HFF-Myc (cell line): ENCODE measurements at places on chromosomes 3 and 15.

DNA sequence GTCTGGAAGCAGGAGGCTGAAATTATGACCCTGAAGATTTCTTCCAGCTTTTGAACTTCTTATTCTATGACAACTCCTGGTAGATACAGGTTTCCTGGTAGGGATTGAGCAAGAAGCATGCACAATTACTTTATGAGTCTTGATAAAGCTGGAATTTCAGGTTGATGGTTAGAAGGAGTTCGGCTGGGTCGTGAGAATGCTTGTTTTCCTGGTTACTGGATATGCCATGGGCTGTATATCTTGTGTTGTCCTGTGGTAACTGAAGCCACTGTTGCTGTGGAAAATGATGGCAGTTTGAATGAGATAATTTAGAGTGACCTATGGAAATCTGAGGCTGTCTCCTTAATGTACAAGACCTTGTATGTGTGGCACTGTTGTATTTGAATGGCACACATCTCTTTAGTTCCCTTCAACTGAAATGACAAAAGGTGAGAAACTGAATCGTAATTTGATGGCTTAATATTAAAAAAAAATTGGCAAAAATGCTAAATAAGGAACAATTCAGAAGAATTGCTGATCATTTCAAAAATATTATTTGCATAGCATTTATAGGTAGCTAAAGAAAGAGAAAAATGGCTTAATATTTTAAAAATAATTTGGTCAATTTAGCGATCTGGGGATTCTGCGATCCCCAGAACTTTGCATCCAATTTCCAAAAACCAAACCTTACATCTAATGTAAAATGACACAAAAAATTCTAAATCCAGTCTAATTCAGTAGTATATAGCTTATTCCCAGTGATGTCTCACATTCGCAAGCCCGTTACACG lies 1.1 kb upstream of the UBE2E1 start:
- no peak for DNase-seq

- DNase-seq: no peak
These were observed 97.6 kb downstream of the FRMD4B start for GRCh38 chr3:69288161-69288895.

DNA sequence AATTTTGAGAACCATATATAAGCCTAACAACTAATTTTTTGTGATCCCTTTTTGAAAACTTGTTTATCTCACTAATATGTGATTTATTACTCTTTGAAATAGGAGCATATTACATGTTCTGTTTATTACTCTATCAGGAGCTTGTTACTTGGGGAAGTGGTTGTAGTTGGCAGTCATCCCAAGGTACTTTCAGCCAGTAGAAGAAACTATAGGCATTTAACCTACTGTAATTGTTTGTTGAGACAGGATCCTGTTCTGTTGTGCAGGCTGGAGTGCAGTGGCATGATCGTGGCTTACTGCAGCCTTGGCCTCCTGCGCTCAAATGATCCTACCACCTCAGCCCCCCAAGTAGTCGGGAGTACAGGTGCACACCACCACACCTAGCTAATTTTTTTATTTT lies 195.6 kb downstream of the TCF12 start:
- DNase-seq: no peak

DNA sequence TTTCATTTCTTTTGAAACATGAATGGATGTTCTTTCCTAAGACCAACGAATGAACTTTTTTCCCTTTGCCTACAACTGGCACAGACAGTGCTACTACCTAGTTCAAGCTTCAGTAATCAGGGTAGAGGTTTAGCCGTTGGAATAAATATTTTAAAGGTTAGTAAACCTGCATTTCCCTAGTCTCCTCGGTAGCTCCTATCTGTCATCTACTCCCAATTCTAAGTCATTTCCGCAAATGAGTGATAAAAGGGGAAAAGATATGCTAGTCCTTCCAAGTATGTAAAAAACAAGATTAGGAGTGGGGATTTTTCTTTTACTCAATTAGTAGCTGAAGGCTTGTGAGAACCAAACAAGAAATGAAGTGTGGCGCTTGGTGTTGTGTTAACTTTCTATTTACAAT lies 15.2 kb downstream of the SLTM start:
- DNase-seq: no peak

DNA sequence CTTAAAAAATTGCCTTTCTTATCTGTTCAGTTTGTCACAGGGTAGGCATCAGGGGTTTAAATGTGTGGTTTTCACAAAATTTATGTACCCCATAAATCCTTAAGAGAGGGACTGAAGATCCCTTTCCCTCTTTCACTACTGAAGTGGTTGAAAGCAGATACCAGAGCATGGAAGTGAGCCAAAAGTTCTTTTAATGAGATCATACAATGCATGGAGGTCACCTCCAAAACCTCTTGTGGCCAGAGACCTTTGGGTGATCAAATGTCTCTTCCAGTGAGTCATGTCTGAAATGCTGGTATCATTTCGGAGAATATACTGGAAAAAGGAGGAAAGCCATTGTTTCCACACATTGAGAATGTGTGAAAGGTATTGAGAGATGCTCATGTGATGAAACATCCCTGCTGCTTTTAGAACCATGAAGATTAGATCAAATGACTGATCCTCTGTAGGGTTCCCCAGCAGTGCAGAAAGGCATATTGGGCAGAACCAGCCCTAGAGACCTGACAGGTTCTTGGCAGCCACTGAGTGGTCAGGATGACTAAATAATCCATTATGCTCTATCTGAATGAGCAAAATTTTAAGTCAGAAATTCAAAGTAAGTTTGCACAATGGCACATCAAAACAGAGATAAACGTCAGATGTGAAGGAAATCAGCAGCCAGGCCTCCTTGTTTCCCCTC lies 165.8 kb upstream of the SLC2A2 start:
- peak; percentile 80 for DNase-seq

- DNase-seq: no peak
These were observed 7.5 kb upstream of the CHST14 start for GRCh38 chr15:40463279-40463678.

DNA sequence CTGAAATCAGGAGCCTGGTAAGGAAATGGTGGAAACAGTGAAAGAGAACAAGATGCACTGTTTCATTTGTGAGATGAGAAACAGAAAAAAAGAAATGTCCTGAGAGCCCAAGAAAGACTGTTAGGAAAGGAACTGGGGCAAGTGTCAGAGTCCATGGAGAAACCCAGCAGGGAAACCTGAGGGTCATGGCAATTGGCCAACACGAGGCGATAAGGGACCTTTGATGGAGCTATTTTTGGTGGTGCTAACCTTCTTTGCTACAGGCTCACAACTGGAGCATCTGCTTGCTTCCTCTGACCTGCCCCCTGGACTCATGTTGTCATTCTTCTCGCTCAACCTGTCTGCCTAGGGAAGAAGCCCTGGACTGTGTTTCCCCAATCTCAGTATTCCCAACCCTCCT lies 4.2 kb upstream of the TMEM41A start:
- no peak for DNase-seq

DNA sequence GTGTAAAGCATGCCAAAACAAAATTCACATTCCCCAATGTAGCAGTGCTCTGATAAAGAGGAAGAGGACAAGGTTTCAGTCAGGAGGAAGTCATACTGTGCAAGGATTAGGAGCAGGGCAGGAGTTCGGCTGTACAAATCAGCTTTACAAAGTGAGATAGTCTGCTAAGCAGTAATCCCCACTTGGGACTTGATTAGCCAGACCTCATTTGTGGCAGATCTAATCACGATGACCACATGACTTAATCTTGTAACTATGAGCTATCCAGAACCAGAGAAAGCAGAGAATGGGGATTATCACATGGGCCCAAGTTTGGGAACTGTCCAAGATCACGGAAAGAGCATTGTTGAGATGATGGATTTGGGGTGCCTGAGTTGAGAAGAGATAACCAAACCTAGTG lies 7.8 kb downstream of the DCBLD2 start:
- no peak for DNase-seq

- no peak for DNase-seq
These were observed 56.3 kb downstream of the OSBPL10 start for GRCh38 chr3:31924610-31925270.

GRCh38 chr15:60371175-60372051 lies 26.4 kb downstream of the ANXA2 start:
- peak; percentile 99 for DNase-seq

DNA sequence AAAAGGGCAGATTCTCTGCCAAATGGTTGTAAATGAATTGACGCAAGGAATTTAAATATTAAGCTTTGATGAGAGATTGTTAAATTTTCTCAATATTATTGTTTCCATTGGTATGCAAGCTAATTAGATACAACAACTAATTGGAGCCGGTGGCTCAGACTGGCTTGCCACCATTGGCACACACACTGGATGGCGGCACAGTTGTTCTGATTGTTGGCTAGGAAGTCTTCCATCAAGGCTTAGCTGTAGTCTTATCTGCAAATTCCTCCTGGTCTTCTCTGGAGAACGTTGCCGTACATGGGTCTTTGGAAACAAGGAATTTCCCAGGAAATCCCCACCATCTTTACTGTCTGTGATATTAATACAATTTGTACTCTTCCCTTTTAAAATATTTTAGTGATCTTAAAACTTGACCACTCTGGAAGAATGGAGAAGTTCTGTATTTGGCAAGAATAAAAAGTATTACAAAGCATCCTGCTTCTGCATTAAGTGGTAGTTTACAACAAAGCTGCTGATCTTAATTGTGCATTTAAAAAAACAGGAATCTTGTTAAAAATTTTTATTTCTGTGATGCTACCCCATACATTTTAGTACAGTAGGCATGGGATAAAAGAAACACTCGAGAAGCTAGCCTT lies 126.5 kb downstream of the UBE2E2 start:
- DNase-seq: no peak

DNA sequence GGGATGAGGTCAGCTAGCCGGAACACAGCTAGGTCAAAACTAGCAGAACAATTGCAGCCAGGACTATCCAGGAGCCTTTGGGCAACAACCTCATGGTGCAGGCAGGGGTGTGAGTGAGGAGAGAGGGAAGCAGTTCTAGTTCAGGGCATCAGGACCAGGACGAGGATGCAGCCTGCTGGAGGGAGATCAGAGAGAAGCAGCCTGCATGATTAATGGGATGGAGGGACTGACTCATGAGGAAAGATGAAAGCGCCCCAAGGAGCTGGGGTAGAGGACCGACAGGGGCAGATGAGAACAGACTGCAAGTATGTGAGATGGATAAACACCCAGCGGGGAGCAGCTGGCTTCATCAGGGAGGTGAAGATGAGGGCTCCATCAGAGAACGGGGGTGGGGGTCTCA lies 37.9 kb upstream of the LRTM1 start:
- DNase-seq: no peak

DNA sequence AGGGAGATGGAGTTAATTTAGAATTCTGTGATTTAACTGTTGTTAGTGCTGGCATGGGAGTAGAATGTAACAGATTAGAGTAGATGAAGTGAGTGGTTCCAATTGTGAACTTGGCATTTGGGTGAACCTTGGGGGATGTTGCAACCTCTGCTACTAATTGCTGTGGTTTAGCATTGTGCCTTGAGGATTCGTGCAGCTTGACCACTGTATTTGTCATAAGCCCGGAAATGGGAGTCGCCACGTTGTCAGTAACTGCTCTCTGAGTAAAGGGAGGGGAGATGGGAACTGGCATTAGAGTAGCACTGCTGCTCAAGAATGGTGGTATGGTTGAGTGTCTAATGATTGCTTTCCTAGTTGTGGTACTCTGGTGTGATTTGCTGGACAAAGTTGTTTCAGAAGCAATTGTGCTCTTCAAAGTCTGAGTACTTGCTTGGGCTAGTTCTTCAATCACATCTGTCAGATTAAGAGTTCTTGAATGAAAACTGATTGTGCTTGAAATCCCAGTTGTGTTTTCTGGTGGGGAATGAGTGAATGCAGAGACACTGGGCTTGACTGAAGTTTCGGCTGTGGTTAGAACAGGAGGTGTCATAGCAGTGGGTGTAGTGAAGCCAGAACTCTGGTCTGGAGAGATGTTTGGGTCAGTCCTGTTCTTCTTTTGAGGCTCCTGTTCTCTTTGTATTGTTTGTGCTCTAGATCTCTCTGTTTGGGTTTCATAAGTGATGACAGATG lies 15.4 kb downstream of the IGSF10 start:
- DNase-seq: peak; percentile 70

DNA sequence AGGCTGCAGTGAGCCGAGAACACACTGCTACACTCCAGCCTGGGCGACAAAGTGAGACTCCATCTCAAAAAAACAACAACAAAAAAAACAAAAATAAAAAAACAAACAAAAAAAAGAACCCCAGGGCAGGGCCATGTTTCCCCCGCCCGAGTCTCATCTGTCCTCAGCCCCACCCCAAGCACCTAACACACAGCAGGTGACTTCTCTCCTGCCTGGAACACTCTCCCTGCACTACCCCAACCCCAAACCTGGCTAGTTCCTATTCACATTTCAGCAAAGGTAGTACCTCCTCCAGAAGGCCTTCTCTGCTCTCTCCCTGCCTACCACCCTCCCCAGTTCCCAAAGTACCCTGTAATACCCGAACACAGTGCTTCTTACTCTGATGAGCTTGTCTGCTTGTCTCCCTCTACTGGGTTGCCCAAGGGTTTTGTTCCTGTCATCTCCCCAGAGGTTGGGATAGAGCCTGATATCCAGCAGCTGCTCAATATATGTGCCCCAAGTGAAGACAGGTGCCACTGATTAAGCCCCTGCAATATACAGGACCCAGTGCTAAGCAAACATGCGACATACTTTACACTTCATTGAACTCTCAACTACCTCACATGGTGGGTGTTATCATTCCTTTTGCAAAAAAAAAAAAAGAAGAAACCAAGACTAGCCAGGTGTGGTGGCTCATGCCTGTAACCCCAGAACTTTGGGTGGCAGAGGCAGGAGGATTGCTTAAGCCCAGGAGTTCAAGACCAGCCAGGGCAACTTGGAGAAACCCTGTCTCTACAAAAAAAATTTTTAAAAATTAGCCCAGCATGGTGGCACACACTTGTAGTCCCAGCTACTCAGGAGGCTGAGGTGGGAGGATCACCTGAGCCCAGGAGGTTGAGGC lies 103.6 kb downstream of the DAPK2 start:
- DNase-seq: no peak

DNA sequence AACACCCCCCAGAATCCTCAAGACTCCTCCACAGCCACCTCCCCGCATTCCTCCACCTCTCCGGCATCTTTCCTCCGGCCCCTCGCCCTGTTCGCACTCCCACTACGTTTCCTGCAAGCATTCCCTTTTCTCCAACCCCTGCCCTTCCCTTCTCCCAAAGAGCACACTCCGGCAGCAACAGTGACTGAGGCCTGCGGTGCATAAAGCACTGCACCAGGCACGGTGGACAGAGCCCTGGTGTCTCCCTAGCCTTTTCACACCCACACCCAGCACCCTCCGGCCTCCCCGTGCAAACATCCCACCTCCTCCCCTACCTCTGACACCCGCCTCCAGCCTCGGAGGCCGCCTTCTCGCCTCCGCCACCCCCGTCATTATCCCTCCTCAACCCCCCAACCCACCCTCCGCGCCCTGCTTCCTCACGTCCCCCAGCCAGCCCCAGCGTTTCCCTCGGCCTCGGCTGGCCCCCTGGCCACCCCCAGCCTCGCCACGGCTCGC lies 577 bp downstream of the ZNF148 start:
- no peak for DNase-seq

DNA sequence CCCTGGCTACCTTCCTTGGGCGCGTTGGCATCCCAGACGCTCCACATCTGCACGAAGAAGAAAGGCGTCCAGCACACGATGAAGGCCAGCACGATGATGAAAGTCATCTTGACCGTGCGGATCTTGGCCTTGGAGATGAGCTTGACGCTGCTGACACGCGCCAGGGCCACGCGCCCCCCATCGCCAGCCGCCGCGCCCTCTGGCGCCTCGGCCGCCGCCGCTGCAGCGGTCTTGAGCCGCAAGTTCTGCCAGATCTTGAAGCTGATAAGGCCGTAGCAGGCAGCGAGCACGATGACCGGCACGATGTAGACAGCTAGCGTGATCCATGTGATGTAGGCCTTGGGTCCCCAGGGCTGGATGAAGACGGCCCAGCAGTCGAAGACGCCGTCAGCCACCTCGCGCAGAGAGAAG lies 2.2 kb downstream of the OXTR start:
- no peak for DNase-seq

- no peak for DNase-seq
These were observed 762.8 kb upstream of the NR2F2 start for GRCh38 chr15:95567686-95568085.
